ENCODE measurements at places on chromosomes 12 and 14.
A peak's percentile ranks its signal among the peaks of the same experiment; 100 is the strongest.

DNA sequence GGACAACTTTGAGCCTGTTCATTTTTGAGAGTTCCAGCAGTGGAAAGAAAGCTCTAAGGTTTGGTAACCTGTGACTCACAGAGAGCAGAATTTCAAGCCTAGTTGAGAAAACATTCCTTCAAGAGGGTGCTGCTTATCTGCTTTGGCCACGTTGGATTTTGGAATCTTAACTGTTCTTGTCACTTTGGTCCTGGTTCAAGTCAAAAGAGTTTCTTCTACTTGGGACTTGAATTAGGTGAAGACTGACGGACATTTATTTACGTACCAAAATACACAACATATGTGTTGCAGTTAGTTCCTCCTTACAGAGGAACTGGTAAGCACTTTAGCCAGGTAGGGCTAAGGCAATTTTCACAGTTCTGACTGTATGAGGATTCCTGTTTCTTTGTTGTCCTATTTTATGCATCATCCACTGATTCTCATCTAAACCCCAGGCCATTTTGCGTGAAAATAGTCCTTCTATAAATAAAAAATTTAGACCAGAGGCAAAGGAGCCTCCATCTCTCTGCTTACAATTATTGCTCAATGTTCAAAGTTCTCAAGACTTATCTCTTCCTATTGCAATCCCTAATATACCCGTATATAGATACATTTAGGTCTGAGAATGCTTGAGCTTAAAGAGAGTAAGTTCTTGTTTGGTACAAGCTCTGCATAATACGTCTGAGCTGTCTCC, 580.9 kb downstream of the DIO2 start:
- DNase-seq: no peak

- no peak for DNase-seq
These were observed 8.9 kb downstream of the BICD1 start for GRCh38 chr12:32115404-32116104.

- no peak for DNase-seq
These were observed 602.1 kb upstream of the TMEM132C start for GRCh38 chr12:127664901-127665300.

DNA sequence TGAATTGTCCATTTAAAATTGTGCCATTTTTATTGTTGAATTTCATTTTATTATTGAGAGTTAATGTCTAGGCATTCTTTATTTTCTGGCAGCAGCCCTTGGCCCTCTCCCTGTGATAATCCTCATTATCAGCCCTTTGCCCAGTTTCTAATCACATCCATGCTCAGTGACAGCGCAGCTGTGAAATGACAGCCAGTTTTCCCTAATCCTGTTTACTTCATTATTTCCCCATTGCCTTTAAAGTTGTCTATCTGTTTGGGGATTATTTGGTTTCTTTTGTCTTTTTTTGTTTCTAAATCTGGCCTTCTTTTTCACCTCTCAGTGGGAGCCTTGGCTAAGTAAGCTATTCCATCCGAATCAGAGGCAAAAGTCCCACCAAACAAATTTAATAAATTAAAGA, 476.9 kb downstream of the SLC6A15 start:
- no peak for DNase-seq

DNA sequence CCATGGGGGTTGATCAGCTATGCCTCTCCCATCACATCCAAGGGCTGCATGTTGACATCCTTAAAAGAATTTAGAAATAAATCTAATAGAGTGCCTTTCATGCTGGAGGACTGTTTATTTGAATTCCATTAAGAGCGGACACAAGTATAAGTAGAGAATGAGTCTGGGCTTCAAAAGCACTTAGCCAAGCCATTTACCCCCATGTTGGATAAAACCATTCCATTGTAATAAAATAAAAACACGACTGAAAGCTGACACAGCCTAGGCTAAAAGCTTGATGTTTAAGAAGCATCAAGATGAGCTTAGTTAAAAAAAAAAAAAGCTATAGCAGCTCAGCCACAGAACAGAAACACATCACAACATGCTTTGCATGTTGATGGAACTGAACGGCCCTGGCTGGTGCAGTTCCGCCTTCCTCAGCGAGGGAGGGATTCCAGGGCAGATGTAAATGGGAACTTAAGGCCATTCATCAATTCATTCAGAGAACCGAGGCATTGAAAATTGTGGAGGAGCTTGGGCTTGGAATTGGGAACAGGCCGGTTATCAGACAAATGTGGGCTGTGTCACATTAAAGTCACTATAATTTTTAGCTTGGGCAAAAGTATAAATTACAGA, 41.2 kb downstream of the TMEM132D start:
- DNase-seq: no peak

DNA sequence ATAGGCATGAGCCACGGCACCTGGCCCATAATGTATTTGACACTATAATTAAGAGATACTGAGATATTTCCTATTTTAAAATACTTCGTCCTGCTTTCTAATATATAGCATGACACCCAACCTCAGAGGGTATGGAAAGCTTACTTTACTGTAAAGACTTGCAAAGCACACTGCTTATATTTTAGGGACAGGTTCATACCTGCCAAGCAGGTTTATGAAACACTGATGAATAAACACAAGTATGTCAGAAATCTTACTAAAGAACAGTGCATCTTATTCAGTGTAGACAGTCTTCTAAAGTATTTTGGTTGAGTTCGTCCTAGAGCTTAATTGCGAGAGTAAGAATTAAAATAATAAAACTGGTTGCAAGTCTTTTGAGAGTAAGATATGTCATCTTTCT, 65.4 kb downstream of the PPFIBP1 start:
- no peak for DNase-seq

DNA sequence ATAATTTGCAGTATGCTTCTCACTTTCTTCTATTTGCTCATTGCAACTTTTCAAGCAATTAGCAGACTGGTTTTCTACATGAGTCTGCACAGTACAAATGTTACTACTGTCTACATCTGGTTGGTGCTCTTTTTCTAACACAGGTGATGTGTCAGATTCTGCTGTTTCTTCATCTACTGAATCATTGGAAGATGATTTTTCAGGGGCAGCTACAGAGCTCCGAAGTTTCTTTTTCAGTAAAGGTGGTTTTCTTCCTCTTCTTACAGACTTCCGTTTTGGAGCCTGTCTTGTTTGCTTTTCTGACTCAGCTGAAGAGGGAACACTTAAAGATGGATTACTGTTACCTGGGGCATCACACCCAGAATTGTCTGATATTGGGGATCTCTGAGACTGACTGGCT, 62.1 kb downstream of the SCAF11 start:
- DNase-seq: no peak

DNA sequence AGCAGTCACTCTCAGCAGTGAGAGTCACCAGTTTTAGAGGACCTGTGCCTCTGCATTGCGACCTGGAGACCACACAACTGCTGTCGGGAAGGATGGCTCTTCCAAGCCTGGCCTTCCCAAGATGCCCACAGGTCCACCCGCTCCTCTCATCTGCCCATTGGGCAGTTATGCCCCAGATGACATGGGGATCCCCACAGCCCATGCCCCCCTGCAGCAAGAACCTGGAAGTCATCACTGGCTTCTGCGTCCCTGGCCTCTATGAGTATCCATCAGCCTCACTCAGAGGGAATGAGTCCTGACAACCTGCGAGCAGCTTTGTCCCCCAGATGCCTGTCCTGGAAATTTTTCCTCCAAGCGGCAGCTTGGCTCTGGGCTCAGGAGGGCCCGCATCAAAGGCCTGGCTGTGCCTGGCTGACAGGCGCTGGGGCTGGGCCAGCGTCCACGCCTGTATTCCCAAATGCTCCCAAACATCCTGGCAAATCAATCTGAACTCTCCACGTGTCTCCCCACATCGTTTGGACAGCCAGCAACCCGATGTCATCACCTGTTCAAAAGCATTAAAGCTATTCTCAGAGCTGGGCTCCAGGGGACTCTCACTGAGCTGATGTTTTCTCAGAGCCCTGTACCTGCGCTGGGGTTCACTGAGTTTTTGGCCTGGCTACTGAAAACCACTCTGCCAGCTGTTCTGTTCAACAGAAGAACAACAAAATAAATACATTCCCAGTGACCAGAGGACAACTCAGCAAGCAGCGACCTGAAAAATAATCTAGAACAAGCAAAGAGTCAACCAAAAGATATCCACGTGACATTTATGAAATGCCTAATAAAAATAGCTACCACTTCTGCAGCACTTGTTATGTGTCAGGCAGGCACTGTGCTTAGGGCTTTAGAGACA, 57.8 kb downstream of the CLMN start:
- DNase-seq: no peak

DNA sequence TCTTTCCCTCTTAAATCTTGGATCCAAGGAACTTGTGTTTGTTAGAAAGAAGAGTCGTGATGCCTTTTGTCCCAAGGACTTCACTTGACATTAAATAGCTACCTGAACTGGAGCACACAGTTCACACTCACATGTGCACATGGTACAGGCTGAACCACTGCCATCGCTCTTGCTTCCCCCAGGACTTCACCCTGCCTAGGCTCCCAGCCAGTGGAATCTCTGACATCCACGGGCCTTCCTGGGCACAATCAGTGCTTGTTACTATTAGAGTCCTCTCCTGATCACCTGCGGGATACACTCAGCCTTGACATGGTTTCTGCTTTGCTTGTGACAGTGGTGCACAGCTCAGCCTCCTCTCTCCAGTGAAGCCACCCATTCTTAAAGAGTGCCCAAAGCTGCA, 49.1 kb upstream of the KCNA5 start:
- no peak for DNase-seq

DNA sequence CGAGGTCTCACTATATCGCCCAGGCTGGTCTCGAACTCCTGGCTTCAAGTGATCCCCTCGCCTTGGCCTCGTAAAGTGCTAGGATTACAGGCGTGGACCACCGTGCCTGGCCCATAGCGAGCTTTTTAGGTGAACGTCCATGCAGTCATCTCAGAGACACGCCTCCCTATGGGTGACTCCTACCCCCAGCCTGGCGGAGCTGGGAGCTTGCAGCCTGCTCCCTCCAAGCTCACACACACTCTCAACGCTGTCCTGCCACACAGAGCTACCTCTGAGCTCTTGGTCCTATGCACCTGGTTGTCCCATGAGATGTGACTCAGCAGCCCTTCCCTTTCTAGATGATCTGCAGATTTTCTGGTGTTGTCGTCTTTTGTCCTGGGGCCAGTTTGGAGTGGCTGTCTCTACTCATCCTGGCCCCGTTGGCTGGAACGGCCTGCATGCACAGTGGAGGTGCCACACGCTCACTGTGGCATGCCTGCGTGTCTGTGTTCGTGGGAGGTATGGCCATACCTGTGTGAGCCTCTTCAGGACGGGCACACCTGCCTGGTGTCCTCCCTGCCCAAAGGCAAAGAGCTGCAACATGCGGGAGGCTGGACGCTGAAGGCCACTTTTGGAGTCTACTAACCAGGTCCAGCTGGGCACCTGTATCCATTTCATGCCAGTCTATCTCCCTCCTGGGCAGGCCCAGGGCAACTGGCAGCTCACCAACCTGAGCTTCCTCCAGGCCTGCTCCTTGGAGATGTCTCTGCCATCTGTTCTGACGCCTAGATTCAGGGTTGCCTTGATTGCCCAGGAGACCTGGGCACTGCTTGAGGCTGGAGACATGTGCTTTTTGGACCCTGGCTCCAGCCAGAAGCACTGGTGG, 18.1 kb downstream of the CABP1 start:
- no peak for DNase-seq

- no peak for DNase-seq
These were observed 923.4 kb downstream of the NRXN3 start for GRCh38 chr14:79093531-79093930.

- peak; percentile 19 for DNase-seq
These were observed 522 bp downstream of the R3HDM2 start for GRCh38 chr12:57430112-57430930.

DNA sequence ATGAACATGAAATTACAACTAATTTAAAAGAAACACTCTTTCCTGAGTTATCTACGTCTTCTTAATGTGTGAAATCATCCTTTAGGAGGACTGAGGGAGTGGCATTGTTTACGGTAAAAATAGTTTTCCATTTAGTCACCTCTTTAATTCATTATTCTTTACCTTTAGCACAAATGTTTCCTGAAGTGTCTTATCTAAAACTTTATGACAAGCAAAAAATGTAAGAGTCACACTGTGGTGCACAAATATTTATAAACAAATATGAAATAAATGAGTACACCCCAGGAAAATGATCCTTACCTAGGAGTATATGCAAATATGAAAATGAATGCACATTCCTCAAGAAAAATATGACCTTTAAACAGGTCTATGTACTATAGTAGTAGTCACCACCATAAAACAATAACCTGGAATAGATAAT, 104.6 kb downstream of the PTPRR start:
- DNase-seq: no peak

GRCh38 chr14:27929797-27930347, 836.7 kb upstream of the FOXG1 start:
- no peak for DNase-seq

- DNase-seq: no peak
These were observed 628 bp downstream of the TAS2R30 start for GRCh38 chr12:11133816-11134215.

GRCh38 chr14:93012951-93013719, 90.2 kb downstream of the CHGA start:
- DNase-seq: no peak

- DNase-seq: no peak
These were observed 83.2 kb downstream of the ANO4 start for GRCh38 chr12:100877776-100878175.

- DNase-seq: no peak
These were observed 62.3 kb downstream of the FOS start for GRCh38 chr14:75340921-75341320.

- no peak for DNase-seq
These were observed 128.0 kb downstream of the GPR135 start for GRCh38 chr14:59337141-59337611.

GRCh38 chr12:27534060-27534764, 10.2 kb downstream of the PPFIBP1 start:
- no peak for DNase-seq

- DNase-seq: no peak
These were observed 320.0 kb upstream of the ATP2B1 start for GRCh38 chr12:90028635-90029051.

- DNase-seq: no peak
These were observed 217.4 kb upstream of the RTL1 start for GRCh38 chr14:101120641-101121507.

GRCh38 chr14:30389134-30389876, 169.7 kb upstream of the G2E3 start:
- DNase-seq: no peak

- DNase-seq: no peak
These were observed 171.1 kb upstream of the TMPO start for GRCh38 chr12:98344046-98344930.

DNA sequence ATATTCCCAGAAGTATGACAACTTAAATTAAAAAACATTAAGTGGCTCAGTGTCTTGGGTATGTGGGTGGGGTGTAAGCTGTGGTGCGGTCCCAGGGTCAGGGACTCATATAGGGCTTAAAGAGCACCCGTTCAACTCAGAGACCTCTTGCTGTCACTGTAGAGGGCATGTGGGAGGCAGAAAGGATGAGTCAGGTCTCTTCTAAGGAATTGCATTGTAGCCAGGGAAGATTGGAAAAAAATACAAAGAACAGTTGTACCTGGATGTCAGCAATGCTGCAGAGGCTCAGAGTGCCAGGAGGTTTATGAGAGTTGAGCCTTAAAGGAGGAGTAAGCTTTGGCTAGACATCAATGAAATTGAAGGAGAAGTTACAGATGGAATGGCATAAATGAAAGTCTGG, 104.1 kb downstream of the MYRFL start:
- DNase-seq: no peak

- no peak for DNase-seq
These were observed 127.4 kb downstream of the CALM1 start for GRCh38 chr14:90523961-90524875.

Measured in stimulated activated CD4-positive, alpha-beta T cell treated with anti-CD3 and anti-CD28 coated beads, Interleukin-2, amount 100 ng/mL, for 4 hours (primary cell).